ENCODE measurements at places on chromosomes 11 and 22. TPM values are rescaled to one million over a fixed set of nuclear protein-coding genes. Genes with fewer than 3 reads are reported as not detected.

Gene OR10A2
- total RNA-seq, result not detected

Gene DMC1
- total RNA-seq, result 7.6 TPM

Gene KRTAP5-1
- not detected for total RNA-seq

Gene PLAAT3
- total RNA-seq, result 14.1 TPM

Gene UPK3A
- not detected for total RNA-seq

Gene GSTT2B
- 4.6 TPM for total RNA-seq

Gene AIFM3
- total RNA-seq, result 27.5 TPM

Gene MUC5AC
- total RNA-seq, result not detected

Gene LRRC75B
- 11.1 TPM for total RNA-seq

Gene FBXO3
- total RNA-seq, result 86.7 TPM

Gene PRAME
- not detected for total RNA-seq

Gene KLHL35
- total RNA-seq, result 23.8 TPM

Gene HTR3A
- total RNA-seq, result 0.23 TPM

Gene C22orf15
- 2.1 TPM for total RNA-seq

Gene RASL10A
- 1.6 TPM for total RNA-seq

Gene MFRP
- 0.23 TPM for total RNA-seq

Gene SCARF2
- 3.5 TPM for total RNA-seq

Gene ANO9
- not detected for total RNA-seq

Gene MAPK8IP1
- total RNA-seq, result 131 TPM

Gene SNU13
- total RNA-seq, result 116 TPM

Gene IFITM1
- 11.5 TPM for total RNA-seq

Gene CRYBB2
- not detected for total RNA-seq

Gene TBX1
- not detected for total RNA-seq

Gene TMEM184B
- total RNA-seq, result 21.0 TPM
